ENCODE measurements at places on chromosomes 5 and 9.

- DNase-seq: no peak
These were observed 106.8 kb upstream of the FST start for GRCh38 chr5:53373451-53374158.

DNA sequence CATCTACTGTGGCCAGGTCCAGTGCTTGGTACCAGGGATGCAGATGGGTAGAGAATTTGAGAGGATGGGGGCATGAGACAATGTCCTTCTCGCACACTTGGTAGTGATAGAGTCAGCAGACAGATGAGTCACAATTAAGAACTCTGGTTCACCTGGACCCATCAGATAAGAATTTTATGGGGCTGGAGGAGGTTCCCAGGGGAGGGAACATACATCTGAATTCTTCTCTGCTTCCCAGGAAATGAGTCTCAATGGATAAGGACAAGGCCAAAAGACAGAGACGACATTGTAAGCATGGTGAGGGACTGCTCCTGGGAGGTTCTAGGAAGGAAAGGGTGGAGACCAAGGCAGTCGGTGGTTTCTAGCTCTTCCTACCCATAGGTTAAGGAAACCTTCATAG is 5.3 kb downstream of the SLC4A9 start:
- no peak for DNase-seq

- no peak for DNase-seq
These were observed 164.1 kb upstream of the MPDZ start for GRCh38 chr9:13443346-13444244.

DNA sequence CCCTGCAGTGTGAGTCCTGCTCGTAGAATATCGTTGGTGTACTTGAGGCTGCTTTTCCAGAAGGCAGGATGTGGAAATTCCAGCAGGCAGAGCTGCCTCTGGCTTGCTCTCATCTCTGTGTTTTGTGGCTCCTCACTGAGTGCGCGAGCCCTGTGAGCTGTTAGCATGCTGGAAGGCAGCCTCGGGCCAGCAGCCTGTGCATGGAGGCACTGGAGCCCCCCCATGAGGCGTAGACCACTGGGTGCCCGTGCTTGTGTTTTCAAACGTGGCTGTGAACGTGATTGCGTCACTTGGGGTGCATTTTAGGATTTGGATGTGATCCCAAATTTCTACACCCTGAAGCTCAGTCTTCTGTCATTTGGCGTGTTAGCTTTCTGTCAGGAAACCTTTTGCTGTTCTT is 3.2 kb downstream of the WDR5 start:
- DNase-seq: no peak

- no peak for DNase-seq
These were observed 70.0 kb downstream of the NXNL2 start for GRCh38 chr9:88604836-88605511.
